Foreskin fibroblast (primary cell): ENCODE measurements at places on chromosomes 12 and 14.

GRCh38 chr14:40393143-40393542 is 960.9 kb upstream of the FBXO33 start:
- no peak for DNase-seq

- no peak for DNase-seq
Observed at GRCh38 chr12:3965046-3965445, 91.8 kb upstream of the PARP11 start.

- DNase-seq, result no peak
Observed at GRCh38 chr12:72282721-72283120, 10.6 kb downstream of the TRHDE start.

GRCh38 chr14:81247271-81247766 is 26.6 kb upstream of the GTF2A1 start:
- peak; percentile 70 for DNase-seq

- peak; percentile 78 for DNase-seq
Observed at GRCh38 chr14:25150934-25151790, 101.2 kb upstream of the STXBP6 start.

DNA sequence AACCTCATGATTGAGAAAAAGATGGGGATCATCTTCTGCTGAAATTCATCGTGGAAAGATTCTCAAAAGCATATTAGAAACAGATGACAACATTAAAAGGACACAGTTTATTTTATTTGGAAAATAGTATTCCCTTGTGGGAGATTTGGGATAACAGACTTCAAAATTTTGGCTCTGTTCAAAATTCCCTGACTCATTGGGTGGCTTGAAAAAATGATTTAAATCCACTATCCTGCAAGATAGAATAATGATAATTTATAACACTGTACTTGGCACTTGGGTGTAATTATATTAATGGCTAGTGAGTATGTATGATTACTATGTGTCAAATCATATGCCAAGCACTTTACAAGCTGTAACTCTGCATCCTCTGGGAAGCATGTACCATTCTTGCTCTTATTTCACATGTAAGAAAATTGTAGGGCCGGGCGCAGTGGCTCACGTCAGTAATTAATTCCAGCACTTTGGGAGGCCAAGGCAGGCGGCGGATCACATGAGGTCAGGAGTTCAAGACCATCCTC is 128.8 kb downstream of the LMNTD1 start:
- peak; percentile 48 for DNase-seq

DNA sequence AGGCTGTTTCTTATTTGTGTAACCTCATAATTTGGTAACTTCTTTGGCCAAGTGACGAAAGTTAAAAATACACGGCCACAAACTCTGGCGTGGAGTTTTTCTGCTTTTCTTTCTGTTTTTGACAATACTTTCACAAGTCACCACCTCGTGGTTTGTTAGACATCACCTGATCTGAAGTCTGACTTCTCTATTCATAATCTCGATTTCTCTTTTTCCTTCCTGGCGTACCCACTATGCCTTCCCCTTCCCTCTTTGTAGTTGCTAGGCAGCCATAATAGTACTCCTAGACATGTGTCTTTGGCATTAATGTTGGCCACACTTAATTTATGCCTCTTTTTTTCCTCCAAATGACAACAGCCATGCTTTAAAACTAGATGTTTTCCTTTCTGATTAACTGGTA is 97.6 kb downstream of the POLR3B start:
- no peak for DNase-seq

- no peak for DNase-seq
Observed at GRCh38 chr12:75419841-75420240, 29.0 kb downstream of the GLIPR1L2 start.

DNA sequence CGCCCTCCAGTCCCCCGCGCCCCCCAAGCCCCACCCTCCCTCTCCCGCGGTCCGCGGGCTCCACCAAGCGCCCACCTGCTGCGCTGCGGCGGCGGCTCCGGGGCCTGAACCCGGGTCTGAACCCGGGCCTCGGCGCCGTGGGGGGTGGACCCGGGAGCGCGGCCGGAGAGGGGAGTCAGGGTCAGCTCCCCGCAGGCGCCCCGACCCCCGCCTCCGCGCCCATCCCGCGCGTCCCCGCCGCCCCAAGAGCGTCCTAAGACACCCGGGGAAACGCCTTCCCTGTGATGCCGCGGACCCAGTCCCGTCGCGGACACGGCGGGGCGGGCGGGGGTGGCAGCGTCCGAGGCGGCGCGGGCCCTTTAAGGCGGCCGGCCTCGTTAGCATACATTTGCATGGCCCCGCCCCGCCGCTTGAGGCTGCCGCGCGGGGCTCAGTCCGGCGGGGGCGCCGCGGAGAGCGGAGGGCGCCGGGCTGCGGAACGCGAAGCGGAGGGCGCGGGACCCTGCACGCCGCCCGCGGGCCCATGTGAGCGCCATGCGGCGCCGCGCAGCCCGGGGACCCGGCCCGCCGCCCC is at the start of gene MMP17:
Gene MMP17 (plus strand): TSS at position 433 of the 574 bp plus-strand sequence. CDS start 102 bp downstream, at position 535.
- peak; percentile 89 for DNase-seq

DNA sequence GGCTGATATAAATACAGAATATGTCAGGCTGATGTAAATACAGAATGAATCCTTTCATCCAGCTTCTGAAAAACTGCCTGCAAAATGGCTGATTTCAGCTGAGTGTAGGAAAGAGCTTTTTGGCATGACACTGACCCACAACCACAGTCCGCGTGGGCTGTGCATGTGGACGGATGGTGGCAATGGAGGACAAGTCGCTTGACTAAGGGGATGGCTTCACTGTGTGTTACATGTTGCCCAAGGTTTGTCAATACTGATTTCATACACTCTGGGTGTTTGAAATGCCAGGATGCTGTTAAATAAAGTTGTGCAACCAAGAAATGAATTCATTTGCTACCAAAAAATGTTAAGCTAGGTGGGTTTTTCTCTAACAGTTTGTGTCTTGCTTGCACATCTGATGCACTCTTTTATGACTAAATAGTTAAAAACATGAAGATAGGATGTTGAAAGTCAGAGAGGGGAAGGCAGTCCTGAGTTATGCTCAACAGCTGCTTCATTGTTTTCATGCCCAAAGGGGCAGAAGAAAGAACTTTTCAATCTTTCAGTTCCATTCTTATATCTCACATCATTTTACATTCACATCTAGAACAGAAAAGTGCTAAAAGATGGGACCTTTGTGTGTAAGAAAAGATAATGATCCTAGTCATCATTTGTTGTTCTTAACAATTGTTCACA is 36.5 kb upstream of the OVCH1 start:
- DNase-seq, result no peak

DNA sequence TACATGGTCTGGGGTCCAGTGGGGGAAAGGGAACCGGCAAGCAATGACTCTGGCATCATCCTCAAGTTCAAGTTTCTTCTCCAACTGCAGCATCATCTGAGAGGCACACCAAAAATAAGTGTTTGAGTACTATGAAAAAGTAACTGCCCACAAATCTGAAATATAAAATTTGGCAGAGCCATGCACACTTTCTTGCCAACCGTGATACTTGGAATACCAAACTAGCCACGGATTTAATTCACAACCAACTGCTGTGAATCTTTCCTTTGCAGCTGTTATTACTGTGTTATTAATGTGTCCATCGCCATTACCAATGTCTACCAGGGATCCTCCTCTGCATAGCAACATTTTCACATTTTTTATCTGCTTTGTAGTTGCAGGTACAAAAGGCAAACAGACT is 74.6 kb downstream of the GXYLT1 start:
- no peak for DNase-seq

DNA sequence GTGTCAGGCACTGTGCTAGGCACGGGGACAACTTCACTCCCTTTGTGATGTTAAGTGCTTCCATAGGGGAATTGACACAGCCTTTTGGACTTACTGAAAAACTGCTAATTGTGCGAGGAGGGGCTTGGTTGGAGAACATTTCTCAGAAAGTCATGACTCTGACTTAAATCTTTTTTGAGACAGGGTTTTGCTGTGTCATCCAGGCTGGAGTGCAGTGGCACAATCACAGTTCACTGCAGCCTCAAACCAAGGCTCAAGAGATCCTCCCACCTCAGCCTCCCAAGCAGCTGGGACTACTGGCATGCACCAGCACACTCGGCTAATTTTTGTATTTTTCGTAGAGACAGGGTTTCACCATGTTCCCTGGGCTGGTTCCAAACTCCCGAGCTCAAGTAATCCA is 10.2 kb upstream of the LTBP2 start:
- no peak for DNase-seq

- DNase-seq, result peak; percentile 54
Observed at GRCh38 chr12:93186131-93186530, 191.6 kb upstream of the NUDT4 start.

GRCh38 chr14:87179936-87180335 is 813.0 kb downstream of the GALC start:
- DNase-seq, result no peak

DNA sequence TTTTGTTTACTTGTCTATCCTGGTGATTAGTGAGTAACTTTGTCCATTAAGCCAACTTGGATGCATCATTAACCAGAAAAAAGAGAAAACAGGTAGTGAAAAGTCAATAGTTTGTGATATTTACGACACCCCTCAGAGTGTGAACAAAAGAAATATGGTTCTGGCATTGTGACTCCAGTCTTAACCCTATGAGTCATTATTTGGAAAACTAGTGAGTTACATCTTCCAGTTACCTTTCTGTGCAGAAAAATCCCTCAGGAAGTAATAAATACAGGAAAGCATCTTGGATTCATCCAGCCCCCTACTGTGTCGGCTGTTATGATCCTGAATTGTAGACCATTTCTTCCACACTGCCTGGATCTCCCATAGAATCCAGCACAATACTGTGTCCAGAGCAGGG is 379.1 kb downstream of the GALC start:
- DNase-seq, result no peak

- DNase-seq, result no peak
Observed at GRCh38 chr14:49828640-49829039, 23.9 kb downstream of the NEMF start.

DNA sequence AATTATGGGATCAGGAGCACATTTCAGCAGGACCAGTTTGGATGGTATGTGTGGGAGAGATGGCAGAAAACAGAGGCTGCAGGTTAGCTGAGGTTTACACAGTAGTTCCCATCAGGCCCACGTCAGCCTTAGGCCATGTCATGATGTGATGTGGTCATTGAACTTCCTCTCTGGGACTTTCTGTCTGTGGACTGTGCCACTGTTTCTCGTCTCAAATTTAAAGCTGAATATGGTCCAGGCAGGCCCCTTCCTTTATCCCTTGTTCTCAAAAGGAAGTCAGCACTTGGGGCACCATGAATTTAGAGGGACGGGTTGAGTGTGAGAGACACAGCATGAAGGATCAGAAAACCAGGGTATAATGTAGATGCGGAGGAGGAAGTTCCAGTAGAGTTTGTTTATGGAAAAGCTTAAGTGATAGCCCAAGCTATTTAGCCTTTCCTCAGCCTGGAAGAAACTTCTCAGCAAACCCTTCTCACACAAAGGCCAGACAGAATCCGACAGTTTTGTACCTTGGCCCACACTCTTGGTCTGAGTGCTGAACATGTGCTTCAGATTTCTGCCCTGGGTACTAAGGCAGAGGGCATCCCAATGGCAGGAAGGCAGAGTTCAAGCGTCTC is 3.6 kb upstream of the IGFBP6 start:
- DNase-seq, result no peak

- no peak for DNase-seq
Observed at GRCh38 chr14:39055786-39056474, 47.1 kb downstream of the SEC23A start.

DNA sequence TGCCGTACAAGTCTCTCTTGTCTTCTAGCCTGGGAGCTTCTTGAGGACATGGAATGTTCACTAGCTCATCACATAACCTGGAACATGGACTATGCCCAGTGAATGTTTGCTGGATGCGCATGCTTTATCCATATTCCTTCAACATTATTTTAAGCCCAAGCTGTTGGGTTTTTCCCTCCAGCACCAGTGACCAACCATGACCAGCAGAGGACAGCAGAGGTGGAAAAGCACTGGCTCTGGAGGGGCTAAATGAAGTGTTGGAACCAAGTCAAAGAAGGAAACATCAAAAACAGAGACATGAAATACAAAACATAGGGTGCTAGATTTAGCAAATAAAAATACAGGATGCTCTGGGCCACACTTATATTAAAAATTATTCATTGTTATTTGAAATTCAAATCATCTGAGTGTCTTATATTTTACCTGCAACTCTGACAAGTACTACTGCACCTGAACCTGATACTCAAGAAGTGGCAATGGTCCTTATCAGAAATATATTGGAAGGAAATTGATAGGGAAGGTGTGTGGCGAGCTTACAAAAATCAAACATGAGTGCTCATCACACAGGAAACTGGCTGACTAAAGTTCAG is 23.1 kb upstream of the HELB start:
- DNase-seq, result peak; percentile 56

DNA sequence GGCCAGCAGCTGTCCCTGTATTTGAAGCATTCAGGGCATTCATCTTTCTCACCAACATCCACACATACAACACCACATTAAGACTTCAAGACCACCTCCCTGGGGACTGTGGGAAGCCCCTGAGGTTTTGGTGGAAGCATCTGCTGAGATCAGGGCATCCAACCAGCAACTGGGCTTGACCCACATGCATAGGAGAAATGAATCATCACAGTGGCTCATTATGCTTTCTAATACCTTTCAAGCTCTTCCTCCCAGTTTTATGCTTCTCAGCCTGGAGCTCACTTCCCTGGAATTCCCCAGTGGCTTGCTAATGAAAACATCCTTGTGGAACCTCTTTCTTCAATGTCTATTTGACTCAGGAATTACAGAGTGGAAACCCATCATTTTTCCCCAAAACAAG is 21.4 kb upstream of the CMKLR1 start:
- DNase-seq, result no peak

DNA sequence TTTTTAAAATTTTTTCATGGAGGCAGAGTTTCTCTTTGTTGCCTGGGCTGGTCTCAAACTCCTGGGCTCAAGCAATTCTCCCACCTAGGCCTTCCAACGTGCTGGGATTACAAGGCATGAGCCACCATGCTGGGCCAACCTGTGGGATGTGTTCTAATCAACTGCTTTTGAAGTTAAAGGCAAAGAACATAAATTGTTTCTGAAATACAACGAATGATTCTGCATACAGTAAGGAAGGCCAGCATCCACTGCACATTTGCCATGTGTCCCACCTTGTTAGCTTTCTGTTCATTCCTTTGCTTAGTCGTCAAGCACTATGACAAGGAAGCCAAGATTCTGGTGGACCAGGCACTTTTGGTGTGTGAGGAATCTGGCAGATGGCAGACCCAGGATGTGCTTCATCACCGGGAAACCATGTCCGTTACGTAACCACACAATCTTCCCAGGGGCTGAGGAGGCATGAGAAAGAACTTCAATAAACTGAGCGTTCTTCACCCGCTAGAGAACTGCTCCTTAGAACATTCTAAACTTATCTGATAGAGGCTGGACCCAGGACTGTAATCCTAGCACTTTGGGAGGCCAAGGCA is 24.5 kb downstream of the MOK start:
- peak; percentile 91 for DNase-seq

DNA sequence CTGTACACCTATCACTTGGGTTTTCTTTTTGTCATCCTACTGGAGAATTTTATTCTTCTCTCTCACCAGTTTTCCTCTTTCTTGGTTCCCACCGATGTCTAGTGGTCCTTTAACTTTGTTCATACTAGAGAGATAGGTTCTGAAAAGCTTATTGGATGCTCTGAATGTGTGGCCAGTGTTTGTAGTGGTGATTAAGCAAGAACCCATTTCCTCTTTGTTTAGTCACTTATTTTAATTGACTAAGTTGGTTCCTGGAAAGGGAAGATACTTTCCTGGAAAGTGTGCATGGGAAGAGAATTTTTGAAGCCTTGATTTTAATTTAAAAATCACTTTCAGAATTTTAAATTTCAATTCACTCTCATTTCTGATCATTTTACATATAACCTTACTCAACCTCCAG is 127.2 kb downstream of the OTOGL start:
- DNase-seq, result peak; percentile 51

GRCh38 chr14:58119381-58119780 is 32.6 kb downstream of the ARMH4 start:
- no peak for DNase-seq
